ENCODE measurements at places on chromosomes 4 and X.

DNA sequence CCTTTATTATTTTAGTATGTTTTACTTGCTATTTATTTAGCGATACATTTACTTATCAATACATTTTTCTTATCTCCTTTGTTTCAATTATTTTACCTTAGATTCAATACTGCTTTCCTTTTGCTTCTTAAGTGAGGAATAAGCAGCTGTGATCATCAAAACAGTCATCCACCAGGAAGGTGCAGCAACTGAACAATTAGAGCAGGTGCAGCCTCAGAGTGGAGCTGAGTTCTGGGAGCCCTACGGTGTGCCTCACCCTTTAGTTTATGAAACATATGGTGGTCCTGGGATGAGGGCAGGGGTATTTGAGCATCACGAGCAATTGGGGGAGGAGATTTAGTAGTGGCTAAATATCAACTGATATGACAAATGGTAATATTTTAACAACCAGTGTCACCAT, 111.0 kb downstream of the FRYL start:
- peaks cover 8% of the 10 kb centered on the region for H3K36me3 ChIP-seq
- H3K4me3 ChIP-seq: no peak overlapping the region
- peaks cover 1% of the 10 kb centered on the region for H3K27me3 ChIP-seq
- DNase-seq: no peak

GRCh38 chrX:16658284-16658683, 8.3 kb downstream of the S100G start:
- DNase-seq: no peak
- H3K4me1 ChIP-seq: peaks cover 37% of the 10 kb centered on the region
- no peaks in the 10 kb centered on the region for H3K36me3 ChIP-seq
- H3K4me3 ChIP-seq: no peak overlapping the region
- no peaks in the 10 kb centered on the region for H3K27me3 ChIP-seq
- H3K27ac ChIP-seq: peak overlapping the region; percentile 74

DNA sequence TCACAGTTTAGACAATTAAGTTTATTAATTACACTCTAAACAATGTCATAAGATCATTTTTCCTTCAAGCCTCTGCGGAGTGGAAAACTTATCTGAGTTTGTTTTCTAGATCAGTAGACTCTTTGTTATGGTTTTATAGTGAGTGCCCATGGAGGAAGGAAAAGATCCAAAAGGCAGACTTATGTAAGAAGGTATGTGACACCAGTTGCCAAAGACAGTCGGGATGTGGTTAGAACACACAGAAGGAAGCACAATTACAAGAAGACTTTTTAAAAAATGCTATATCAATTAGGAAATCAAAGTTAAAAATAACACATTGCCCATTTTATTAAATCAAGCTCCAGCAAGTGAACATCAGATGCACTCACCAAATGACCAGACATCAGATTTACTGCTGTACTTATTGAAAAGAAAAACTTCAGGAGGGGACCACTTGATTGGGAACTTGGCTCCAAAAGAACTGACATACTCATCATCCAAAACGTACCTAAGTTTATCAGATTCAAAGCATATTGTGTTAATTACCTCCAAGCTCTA, 57.1 kb downstream of the NIPAL1 start:
- H3K27ac ChIP-seq: no peak overlapping the region
- no peak overlapping the region for H3K4me3 ChIP-seq
- H3K27me3 ChIP-seq: peaks cover 4% of the 10 kb centered on the region
- DNase-seq: no peak
- H3K36me3 ChIP-seq: no peaks in the 10 kb centered on the region

DNA sequence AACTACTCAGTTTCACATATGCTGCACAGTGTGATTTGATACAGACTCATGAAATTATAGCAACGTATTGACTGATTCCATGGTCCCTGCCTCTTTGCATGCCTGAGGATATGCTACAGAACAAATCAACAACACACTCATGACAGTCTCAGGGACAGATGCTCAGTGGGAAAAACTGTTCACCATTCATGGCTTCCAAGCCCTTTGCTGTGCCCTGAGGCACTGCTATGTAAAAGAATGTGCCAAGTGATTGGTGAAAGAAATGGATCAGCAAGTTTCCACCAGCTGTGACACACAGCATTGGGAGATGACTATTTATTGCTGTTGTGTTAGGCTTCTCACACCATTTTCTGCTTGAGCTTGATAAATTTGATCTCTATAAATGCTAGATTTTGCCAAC, 825.6 kb upstream of the INTU start:
- H3K36me3 ChIP-seq: no peaks in the 10 kb centered on the region
- H3K27ac ChIP-seq: no peak overlapping the region
- peaks cover 13% of the 10 kb centered on the region for H3K4me1 ChIP-seq
- H3K27me3 ChIP-seq: no peaks in the 10 kb centered on the region
- peak; percentile 37 for DNase-seq

DNA sequence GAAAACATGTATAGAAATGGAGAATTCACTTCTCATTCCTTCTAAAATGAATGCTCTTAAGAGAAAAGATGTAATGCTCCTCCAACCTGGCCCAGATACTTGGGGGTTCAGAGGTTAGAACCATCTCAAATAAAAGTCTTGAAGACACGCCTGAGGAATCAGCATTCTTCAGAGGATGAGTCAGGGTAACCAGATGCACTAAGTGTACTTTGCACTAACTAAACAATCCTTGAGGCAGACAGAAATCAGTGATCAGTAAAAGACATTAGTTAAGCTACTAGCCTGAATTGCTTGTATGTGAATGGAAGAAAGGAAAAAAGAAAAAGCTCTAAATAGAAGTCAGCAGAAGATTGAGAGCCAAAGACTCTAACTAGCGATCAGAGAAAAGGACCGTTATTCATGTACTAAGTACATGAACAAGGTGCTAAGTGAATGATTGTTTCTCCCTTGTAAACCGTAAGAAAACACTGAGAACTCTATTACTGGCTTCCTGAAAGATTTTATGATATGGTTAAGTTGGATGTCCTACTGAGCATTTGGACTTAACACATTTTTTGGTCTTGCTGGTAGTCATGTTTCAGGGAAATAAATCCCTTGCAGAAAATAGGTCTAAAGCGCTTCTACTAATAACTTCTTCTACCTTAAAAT, 738.3 kb downstream of the STPG2 start:
- no peaks in the 10 kb centered on the region for H3K4me1 ChIP-seq
- H3K27ac ChIP-seq: no peak overlapping the region
- no peak overlapping the region for H3K4me3 ChIP-seq
- no peaks in the 10 kb centered on the region for H3K27me3 ChIP-seq
- DNase-seq: no peak
